Kidney tubule cell (primary cell): ENCODE measurements at places on chromosomes 2 and 18.

- no peak for DNase-seq
These were observed 59.4 kb downstream of the NEDD4L start for GRCh38 chr18:58103339-58103985.

DNA sequence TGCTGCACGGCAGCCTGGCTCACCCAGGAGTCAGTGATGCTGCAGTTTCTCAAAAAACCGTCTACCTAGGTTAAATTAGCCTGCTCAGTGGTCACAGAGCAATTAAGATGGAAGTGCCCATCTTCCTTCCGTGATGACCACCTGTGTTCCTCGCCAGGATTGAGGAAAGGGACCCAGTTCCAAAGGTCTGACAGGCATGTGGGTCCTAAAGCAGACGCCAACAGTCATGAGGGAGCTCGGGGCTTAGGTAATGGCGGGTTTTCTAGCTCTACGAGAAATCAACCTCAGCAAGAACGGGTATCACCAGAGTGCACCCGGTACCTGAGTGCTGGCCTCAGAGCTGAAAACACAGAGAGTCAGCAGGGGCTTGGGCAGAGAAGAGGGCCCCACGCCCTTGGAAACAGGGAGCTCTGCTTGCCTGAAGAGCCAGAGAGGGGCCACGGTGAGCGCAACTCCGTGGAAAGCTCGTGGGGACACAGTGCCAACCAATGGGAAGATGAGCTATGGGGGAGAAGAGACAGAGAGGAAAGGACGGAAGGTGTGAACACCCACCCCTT is 34.3 kb upstream of the DNMT3A start:
- DNase-seq: no peak

DNA sequence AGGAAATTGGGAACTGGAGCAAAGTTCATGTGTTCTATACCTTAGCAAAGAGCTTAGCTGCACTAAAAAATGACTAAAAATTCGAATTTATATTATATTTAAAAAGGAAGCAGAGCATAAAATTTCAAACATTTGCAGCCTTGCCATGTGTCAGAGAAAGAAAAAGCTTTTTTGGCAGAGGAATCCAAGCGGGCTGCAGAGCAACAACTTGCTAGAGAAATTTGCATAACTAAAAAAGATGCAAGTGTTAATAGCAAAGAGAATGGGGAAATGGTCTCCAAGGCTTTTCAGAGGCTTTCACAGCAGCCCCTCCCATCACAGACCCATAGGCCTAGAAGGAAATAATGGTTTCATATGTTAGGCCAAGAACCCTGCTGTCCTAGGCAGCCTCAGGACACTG is 1315.9 kb downstream of the DSC3 start:
- no peak for DNase-seq

GRCh38 chr2:160014227-160014626 is 48.2 kb downstream of the PLA2R1 start:
- DNase-seq: no peak

- DNase-seq: no peak
These were observed 246.1 kb upstream of the ST6GAL2 start for GRCh38 chr2:107132070-107132469.

- no peak for DNase-seq
These were observed 23.8 kb upstream of the ATOH8 start for GRCh38 chr2:85729825-85730510.

DNA sequence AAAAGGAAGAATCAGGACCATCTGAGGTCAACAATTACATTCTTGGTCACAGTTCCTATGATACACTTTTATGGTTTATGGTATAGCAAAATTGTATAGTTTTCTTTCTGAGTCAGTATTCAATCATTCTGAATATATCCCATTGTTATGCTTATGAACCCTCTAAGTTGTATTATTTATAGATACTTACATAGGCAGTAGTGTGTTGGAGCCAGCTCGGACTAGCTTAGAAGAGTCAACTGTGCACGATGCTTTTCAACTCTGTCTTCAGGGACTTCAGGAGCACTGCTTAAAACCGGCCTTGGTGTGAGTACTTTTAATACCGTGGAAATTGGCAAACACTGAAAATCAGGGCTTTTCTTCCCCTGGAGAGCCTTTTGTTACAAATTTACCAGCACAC is 215.7 kb downstream of the IKZF2 start:
- DNase-seq: no peak

DNA sequence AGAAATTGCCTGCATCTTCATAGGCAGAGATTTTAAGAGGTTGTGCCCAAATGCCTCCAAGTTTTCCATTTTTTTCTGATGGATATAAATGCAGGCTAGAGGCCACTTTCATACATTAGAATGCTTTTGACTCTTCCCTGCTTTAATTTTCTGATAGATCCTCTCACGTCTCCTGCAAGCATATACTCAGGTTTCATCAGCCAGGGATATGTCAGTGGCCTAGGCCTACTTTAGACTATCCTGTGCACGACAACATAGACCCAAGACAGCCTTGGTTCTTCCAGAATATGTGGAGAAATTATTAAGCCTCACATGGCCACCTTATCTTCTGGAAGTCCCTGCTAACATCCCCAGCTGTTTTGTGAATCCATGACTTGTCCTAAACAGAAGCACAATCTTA is 415.9 kb downstream of the TDRD15 start:
- no peak for DNase-seq

GRCh38 chr18:76592981-76593381 is 97.9 kb upstream of the ZNF516 start:
- DNase-seq: no peak

- DNase-seq: no peak
These were observed 186.1 kb downstream of the CTIF start for GRCh38 chr18:48724939-48725338.

GRCh38 chr2:108165729-108166128 is 74.0 kb upstream of the SULT1C3 start:
- DNase-seq: no peak

DNA sequence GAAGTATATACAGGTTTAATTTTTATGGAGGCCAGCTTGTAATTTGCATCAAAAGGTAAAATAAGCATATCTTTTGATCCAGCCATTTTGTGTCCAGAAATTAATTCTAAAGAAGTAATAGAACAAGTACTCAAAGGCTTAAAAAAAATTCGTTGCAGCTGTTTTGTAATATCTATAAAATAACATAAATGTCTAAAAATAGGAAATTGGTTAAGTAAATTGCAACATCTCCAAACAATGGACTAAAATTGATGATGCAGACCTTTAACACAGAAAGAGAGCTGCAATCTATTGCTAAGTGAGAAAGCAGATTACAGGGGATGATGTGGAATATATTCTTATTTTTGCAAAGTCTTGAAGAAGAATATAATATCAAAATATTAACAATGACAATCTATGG is 19.4 kb downstream of the AAK1 start:
- DNase-seq: no peak

- DNase-seq: no peak
These were observed 26.9 kb downstream of the DNAH7 start for GRCh38 chr2:196041786-196042185.

- DNase-seq: no peak
These were observed 171.6 kb downstream of the IKZF2 start for GRCh38 chr2:212979799-212980198.

- DNase-seq: no peak
These were observed 109.8 kb upstream of the LMAN1 start for GRCh38 chr18:59468821-59469220.

DNA sequence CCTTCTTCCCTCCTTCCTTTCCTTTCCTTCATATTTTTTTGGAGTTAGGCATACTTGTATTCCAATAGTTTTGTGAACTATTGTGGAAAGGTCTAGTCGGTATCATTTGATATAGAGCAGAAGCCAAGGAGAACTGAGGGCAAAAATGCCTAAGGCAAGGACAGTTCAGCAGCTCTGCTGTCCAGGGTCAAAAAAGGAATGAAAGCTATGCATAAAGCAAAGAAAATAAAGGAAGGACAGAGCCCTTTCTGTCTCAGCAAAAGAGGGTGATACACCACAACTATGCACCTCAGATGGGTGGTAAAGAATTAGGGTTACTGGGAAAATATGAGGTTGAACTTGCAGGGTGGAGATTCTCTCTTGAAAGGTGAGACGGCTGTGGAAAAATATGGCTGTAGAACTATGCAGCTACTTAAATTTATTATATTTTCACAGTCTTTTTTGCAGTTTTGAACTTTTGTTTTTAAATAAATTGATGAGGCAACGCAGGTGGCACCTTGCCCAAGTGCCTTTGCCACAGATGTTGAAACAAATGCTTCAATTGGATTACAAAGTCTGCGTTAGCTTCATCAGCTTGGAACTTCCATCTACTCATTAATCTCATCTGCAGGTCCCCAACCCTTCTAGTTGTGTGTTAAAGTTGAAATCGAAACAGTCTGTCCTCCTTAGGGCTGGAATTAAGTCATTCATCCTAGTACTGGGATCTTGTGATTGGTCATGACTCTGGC is 20.8 kb downstream of the LHCGR start:
- no peak for DNase-seq

GRCh38 chr18:29217124-29217915 is 1040.4 kb upstream of the CDH2 start:
- DNase-seq: no peak

DNA sequence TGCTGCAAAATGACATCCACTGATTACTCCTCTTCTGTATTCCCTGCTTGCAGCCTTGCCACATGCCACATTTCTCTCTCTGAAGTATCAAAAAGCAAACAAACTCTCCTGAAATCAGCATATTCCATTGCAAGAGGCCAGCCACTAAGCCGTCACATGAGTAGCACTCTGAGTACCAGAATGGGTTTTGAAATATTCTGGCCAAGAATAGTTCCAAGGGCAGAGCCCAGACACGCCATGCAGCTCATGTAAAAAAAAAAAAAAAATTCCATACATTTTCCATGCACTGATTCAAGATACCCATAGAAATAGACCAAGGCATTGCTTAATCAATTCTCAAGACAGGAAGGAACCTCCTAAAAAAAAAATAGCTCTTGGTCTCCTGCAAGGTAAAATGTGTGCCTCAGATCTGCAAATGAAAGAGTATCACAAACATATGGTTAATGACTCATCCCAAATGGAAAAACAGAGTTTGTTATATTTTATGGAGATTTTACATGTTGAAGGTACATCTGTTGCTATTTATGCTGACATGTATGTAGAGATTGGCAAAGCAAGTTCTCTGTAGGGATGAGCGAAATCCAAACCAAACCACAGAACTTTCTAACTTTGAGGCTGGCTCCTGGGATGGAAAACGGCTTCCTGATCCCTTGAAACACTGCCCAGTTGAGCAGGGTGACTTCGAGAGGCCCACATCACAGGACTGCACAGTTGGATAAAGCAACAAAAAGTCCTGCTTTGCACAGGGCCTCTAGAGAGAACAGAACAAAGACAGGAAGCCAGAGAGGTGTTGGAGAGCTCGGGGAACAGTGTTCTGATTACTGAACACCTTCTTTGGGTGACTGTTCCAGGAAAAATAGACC is 346.2 kb downstream of the ZNF521 start:
- DNase-seq: no peak

DNA sequence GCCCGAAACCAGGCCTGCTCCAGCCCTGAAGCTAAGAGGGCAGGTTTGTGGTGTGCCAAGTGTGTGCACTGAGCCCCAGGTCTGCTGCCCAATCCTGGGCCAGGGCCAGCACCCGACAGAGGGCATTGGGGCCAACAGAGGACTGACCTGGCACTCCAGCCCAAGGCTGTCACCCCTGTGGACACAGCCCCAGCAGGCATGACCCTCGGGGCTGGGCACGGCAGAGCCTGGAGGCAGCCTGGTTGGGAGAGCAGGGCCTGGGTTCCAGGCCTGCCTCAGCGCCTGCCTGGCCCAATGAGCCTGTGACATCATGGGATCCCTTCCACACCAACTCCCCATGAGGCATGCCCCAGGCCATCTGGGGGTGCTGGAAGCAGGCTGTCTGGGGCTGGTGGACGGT is 10.8 kb upstream of the SNED1 start:
- DNase-seq: no peak

DNA sequence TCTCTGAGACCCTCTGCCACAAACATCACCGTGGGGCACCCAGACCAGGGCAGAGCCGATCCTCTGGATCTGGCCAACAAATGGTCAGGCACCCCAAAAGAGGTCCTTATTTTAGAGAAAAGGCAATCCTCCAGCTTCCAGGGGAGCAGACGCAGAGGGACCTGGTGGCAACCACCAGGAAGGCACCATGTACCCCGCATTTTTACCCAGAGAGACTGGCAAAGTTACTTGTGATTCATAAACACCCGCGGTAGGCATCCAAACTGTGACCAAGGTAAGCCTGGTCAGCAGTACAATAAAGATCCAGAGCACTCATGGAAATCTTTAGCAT is 10.5 kb downstream of the LIMS2 start:
- DNase-seq: no peak

DNA sequence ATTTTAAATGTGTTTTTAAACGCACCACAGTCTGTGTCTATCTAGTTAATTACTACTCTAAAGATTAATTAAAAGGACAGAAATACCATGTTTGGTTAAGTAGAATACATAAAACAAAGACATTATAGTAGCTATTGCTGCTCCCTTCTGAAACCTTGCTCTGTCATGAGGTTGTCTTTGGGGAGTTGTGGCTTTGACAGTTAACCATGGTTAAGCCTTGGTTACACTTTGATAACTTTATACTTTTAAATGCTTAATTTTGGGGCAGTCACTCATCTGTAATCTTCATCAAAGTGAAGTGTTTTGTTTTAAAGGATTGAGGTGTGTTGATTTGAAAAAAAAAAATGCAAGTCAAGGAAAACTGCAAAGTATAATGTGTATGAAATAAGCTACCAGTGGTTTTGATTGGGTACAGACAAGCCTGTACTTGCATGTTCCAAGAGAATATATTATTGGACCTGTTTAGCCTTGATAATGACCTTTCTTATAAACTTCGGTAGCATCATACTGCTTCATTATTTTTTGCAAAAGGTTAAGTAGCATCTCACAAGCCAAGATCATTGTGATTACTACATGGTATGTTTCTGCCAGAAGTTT is 29.8 kb upstream of the TBR1 start:
- DNase-seq: no peak

DNA sequence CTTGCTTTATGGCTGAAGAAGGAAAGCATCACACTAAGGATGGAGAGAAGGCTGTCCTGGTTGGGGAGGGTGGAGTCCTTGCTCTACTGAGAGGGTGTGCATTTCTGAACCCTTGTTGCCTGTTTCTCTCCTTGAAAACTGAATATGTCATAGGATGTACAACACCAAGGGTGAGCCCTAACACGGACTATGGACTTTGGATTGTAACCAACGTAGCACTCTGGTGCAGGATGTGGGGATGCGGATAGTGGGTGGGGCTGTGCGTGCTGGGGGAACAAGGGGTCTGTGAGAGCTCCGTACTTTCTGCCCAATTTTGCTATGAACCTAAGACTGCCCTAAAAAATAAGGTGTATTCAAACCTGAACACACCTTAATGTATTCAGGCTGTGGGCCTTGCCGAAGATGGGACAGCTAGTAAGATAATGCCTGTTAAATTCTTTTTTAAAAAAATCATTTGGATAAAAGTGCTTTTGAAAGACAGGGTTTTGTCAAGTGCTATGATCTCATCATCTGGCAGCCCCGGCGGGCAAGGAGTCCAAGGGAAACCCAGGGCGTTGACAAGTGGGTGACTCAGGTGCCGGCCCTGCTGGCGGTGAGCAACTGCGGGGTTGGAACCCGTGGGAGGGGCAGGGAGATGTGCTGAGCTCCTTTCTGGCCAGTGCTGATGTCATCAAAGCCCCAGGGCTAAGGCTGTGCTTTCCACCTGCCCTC is 54.0 kb downstream of the GATA6 start:
- DNase-seq: peak; percentile 96

- DNase-seq: peak; percentile 68
These were observed 17.0 kb upstream of the CD8A start for GRCh38 chr2:86807468-86808275.
